Head of caudate nucleus (tissue), 42 donors: ENCODE measurements at places on chromosomes 2 and 18.

GRCh38 chr2:109052922-109053321 lies 63.9 kb upstream of the EDAR start:
- DNase-seq = no peak

- no peak for DNase-seq
Measured at GRCh38 chr2:210517264-210517663, 39.1 kb upstream of the CPS1 start.

DNA sequence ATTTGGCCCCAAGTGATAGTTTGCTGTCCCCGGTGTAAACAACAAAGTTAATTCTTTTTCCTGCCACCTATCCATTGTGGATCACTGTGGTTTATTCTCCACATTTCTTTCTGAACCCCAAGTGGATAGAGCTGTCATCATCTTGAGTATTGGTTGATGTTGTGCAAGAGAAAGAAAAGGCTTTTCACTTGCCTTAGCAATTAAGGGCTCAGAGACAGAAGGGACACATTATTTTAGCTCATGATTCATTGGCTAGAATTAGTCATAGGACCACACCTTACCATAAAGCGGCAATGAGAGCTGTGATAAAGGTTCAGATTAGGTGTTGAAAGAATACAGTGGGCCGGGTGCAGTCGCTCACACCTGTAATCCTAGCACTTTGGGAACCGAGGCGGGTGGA lies 442.1 kb upstream of the DCC start:
- no peak for DNase-seq

GRCh38 chr2:171226461-171226860 lies 65.8 kb upstream of the TLK1 start:
- no peak for DNase-seq
